Hepatic stellate cell (primary cell): ENCODE measurements at places on chromosomes 5 and 9.

DNA sequence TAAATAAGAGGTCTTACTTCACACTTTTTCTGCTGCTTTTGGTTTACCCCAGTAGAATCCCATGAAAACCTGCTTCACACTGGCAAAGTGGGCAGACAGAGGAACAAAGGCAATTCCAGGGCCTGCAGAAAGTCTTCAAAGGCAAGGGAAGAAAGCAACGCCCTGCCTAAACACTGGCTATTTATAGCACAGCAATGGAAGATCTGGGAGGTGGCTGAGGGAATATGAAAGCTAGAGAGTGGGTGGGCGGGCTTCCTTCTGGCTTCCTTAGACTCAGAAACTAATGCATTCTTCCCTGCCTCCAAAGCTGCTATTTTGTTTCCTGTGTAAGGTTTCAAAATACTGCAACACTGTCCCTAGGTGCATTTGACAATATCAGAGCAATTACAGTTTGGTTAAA, 46.8 kb downstream of the ELAVL2 start:
- DNase-seq, result no peak

DNA sequence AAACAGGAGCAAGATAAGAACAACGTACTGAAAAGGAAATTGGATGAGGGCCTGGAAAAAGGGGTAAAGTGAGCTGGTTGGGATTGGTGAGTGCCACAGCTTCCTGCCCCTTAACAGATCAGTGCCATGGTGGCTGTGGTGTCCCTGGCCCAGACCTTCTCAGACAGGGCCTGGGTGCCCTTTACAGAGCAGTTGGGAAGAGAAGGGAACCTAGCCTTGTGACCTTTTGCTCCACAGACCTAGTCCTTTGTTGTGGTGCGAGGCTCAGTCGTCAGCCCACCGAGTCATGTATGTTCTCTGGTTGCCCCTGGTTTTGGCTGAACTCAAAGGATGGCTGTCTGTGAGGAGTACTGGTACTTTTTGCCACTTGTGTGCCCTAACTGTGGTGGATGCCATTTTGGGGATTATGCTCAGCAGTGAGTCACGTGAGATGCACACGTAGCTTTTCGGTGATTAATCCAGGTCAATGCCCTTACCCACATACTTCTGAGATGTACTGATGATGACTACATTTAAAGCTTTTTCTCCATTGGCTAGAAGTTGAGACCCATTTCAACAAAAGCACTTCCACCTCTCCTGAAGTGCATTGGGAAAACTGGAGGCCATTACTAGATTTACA, 48.4 kb downstream of the EXOSC2 start:
- peak; percentile 59 for DNase-seq

GRCh38 chr9:131227112-131227958, 49.0 kb downstream of the FAM78A start:
- DNase-seq, result no peak

GRCh38 chr9:134392900-134393299, 66.6 kb downstream of the RXRA start:
- no peak for DNase-seq

- peak; percentile 76 for DNase-seq
Measured at GRCh38 chr5:119452373-119453039, at the start of gene HSD17B4. HSD17B4 (plus strand) TSS chr5:119452497; CDS start chr5:119452576, 79 bp downstream.

DNA sequence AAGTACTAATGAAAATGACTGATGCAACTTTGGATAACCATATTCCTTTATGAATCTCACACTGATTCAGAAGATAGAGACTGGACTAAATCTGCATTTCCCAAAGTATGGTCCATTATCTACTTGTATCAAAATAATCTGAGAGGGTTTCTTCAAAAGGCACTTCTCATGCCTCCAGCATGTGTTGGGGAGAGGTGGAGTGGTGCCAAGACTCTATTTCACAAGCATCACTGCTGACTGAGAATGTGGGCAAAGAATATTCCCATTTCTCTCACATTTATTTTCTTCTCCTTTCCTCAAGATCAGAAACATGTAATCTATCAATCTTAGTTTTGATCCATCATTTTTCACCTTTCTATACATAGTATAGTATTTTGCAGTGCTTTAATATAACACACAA, 135.4 kb downstream of the GABRB2 start:
- no peak for DNase-seq

DNA sequence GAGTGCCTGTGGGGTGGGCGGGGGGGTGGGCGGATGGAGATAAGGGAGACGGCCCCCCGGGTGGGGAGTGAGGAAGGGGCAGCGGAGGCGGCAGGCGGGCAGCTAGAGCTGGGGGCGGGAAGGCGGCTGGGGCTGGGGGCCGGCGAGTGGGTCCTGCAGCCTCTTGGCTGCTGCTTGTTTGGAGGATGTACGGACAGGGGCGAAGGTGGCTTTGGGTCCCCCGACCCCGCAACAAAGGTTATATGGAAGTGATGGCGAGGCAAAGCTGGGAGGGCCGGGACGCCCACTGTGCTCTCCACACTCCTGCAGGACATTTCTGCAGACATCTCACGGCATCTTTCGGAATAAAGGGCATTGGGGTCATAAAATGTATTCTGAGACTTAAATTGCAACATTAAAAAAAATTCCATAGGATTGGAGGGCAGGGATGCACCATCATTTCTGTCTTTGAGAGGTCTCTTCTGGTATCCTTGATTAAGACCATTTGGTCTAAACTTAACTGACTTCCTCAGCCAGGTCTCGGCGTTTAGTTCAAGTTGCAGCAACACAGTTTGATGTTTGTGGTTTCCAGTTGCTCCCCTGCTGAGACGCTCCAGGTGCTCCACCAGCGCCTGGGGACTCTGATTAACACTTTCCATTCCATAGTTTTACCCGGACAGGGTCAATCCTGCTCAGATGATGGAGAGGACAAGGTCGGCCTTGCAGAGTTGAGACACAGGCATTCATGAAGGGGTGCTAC, 101.6 kb upstream of the SSBP2 start:
- no peak for DNase-seq

GRCh38 chr9:99465231-99465907, 243.3 kb downstream of the SEC61B start:
- no peak for DNase-seq

GRCh38 chr5:79512049-79512448, 1.9 kb downstream of the HOMER1 start:
- DNase-seq, result no peak

GRCh38 chr9:88971131-88971960, 19.9 kb upstream of the S1PR3 start:
- no peak for DNase-seq

DNA sequence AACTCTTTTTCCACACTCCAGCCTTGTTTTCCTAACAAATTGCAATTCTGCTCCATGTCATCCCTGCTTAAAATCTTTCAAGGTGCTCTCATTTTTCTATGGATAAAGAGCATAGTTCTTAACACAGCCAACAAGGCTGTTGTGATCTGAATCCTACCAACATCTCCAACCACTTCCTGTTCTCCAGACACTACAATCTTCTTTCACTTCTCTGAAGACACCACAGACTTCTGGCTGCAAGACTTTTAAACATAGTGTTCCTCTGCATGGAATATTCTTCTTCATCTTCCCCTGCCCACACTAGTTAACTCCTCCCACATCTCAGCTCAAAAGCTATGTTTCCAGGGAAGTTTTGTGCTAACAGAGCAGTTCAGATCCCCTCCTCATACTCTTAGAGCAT, 404.8 kb downstream of the MAN2A1 start:
- no peak for DNase-seq

DNA sequence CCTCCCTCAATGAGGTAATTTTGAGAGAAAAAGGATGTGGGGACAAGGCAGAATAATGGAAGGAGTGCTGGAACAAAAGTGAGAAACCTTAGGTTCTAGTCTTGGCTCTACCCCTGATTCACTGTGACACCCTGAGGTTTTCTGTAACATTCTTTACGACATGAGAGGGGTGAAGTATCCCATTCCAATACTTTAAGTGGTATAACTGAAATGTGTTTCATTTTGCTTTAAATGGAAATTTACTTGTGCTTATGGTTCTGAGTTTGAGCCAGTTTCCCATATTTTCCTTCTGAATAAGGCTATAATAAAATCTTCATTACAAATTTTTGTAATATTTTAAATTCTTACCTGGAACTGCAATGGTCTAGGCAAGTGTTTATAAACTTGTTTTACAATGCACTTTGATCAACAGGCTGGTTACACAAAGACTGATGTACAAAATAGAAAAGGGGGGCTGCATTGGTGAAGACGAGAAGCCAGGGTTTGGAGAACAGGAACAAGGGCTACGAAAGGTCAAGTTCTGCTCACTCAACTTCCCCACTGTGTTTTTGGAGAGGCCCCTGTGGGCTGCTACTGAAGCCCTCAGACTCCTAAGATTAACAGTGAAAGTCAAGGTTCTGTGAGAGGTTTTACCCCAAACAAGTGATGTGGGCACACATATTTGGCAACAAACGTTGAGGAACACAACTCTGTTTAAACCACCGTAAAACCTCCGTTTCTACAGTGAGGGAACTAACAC, 171.9 kb upstream of the ELL2 start:
- no peak for DNase-seq

GRCh38 chr9:99085949-99086948, 18.7 kb upstream of the TGFBR1 start:
- peak; percentile 64 for DNase-seq

DNA sequence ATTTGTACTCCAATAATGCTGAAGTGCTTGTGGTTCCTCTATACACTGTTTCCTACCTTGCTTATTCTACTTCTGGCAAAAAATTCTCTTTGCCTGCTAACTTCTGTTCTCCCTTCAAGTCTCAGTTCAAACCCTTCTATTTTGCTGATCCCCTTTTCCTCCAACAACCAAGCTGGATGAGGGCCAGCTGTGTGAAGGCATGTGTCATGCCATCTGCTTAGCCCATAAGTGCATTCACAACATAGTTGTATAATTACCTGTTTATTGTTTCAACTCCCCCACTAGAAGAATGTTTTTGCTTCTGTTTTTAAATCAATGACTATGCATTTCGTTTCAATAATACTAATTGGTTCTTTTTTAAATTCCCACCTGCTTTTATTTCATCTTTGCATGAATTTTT, 1951.4 kb upstream of the WWC1 start:
- no peak for DNase-seq

- no peak for DNase-seq
Measured at GRCh38 chr9:128190516-128191405, 611 bp downstream of the CIZ1 start.

DNA sequence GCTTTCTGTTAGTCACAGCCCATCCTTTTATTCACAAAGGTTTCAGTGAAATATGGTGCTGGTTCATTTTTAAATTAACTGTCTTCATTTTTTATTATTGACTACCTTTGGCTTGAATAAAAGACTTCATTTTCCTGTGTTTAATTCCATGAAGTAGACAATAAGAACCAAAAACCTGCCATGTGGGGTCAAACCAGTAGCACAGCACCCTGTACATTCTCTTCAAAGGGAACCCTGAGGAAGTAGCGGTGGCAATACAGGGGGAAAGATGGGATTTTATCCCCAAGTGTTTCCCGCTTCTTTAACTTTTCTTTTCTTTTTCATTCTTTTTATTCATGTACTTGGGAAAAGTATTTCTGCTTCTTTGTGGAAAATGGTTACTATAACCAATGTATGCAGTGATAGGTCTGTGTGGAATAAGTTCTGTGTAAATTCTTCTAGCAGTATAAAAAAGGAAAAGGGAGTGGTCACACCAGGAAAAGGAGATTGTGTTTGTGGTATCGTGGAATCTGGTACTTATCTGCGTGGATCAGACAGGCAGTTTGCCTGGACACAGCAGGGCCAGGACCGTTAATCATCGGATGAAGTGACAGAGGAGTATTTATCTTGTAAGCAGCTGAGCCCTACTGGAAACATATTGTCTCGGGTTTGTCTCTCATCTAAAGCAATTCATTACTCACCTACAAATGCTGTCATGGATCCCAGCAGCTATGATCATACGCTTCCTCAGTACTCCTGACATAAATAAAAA, 94.2 kb downstream of the PPIC start:
- DNase-seq, result peak; percentile 8

DNA sequence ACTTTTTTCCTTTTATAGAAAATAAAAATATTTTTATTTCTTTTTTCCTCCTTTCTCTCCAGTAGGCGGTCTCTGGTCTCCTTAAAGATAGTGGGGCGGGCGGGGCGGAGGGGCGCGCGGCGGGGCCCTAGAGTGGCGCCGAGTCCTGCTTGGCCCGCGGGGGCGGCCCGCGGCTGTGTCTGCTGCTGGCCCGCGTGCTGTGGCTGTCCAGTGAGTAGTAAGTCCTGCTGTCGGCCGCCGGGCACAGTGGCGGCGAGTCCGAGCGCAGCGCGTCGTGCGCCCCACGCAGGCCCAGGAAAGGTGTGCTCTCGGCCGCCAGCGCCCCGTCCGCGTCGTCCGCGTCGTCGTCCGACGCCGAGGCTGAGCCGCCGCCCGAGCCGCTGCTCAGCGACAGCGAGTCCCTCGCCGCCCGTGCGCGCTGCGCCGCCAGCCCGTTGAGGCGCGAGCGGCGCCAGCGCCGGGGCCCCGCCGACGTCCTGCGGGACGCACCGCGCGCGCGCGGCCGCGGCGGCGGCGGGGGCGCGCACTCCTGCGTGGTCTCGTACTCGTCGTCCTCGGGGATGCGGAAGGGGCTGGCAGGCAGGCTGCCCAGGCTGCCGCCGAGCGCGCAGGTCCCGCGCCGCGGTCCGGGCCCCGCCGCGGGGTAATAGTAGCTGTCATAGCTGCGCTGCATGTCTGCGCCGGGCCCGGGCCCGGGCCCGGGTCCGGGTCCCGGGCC, 52.3 kb downstream of the PSD2 start:
- no peak for DNase-seq

DNA sequence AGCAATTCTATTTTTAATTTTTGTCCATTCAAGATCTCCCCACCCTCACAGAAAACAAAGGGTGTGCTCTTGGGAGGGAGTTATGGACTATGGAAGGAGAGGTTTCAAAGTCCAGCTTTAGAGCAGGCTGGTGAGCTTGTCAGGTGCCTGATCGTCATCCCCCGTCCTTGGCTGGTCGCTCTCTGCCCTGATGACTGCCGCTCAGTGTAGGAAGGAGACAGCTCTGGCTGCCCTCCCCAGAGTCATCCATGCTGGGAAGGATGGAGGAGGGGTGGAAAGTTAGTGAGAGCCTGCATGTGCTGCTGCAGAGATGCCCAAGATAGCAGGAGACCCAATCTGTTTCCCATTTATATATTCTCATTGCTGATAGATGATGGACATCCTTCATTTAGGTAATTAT, 96.6 kb downstream of the NLN start:
- DNase-seq, result no peak

DNA sequence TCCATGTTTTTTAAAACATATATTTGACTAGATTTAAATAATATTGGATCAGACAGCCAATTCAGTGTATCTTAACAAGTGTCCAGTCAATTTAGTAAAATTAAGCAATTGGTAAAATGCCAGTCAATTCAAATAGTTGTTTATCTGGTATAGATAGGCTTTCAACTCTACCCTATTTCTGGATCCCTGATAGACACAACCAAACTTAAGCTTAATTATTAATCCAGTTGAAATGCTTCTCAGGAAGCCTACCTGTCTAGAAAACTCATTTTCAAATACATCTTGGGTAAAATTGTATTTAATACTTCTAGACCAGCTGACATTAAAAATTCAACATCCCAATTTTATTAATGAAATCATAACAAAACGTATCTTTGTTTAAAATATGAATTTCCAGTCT, 710.8 kb upstream of the GRAMD2B start:
- no peak for DNase-seq
